Jurkat, Clone E6-1 (cell line): ENCODE measurements at places on chromosomes 11 and 22.
A peak's percentile ranks its signal among the peaks of the same experiment; 100 is the strongest.

GRCh38 chr11:47378010-47378835, at the start of gene SPI1:
Gene SPI1, minus strand, starts transcription at chr11:47378547. Its CDS starts 194 bp downstream, at chr11:47378353.
- DNase-seq, result no peak

GRCh38 chr11:110968348-110969062, 256.3 kb upstream of the ARHGAP20 start:
- DNase-seq, result no peak

GRCh38 chr11:28606930-28607329, 498.7 kb downstream of the METTL15 start:
- DNase-seq, result no peak

GRCh38 chr22:31048570-31048969, 32.5 kb upstream of the SMTN start:
- DNase-seq, result no peak

DNA sequence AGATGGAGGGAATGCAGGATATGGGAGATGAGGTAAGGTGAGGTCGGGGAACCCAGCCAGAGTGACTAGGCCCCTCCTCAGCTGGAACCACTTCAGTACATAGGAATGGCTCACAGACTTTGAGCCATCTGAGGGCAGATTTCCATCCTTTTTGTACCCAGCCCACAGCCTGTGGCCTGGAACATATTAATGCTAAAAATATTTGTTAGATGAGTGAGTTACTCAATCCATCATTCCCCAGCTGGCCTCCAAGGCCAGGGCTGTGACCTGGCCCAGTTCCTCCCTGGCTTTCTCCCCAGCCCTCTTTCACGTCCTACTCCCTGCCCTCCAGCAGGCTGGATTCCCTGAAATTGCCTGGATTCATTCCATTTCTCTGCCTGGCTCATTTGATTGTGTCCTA, 57.2 kb upstream of the PRDM11 start:
- no peak for DNase-seq

DNA sequence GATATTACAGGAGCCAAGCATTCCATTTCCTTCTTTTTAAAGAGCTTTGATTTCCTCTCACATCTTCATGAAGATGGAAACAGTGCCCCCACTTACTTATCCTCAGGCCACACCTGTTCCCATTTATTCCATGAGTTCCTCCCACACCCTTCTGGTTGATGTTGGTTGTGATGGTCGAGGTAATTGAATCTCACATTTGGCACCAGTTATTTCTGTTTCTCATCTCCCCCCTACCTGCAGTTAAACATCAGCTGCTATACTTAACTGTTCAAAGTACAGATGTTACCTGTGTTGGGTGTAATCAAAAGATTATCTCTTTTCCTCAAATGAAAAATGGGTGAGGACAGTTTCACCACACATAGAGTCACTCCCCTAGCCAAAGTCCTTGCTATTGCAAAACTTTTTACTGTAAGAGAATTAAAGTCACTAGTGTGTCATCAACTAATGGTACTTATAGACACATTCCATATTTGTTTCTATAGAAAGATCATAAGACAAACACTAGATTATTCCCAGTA, 1.9 kb downstream of the TMEM45B start:
- DNase-seq, result no peak

DNA sequence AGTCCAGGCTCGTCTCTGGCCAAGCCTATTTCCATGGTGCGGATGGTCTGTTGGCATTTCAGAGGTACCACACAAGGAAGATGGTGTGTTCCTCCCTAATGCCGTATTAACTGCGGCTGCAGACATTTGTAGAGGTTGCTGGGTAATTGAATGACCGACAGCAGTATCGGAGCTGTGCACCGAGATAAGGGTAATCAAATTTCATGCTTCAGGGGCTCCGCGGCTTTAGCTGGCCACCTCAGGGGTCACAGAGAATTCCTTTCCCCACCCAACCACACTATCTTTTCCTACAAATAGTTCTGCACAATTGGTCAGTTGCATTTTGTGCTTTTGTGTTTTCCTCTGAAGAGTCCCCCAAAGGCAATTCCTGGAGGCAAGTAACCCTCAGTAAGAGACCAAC, 297.4 kb downstream of the OPCML start:
- no peak for DNase-seq

DNA sequence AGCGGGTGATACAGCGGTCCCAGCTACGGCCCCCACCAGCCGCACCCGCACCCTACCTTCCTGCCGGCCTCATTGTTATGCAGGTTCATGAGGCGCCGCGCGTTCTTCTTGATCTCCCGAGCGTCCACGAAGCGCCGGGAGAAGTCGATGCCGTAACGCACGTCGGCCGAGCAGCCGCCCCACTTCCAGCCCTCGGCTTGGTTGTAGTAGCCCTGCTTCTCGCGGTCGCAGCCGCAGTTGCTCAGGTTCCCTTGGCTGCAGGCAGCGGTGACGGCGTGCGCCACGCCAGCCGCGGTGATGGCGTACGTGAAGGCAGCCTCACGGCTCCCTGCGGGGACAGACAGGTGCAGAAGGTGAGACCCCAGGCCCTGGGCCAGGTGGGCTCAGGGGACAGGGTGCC, 45.9 kb downstream of the WNT7B start:
- DNase-seq, result no peak

GRCh38 chr11:8070417-8071115, 10.4 kb upstream of the TUB start:
- DNase-seq, result no peak

GRCh38 chr11:134261626-134262488, 8.5 kb downstream of the ACAD8 start:
- peak; percentile 76 for DNase-seq

DNA sequence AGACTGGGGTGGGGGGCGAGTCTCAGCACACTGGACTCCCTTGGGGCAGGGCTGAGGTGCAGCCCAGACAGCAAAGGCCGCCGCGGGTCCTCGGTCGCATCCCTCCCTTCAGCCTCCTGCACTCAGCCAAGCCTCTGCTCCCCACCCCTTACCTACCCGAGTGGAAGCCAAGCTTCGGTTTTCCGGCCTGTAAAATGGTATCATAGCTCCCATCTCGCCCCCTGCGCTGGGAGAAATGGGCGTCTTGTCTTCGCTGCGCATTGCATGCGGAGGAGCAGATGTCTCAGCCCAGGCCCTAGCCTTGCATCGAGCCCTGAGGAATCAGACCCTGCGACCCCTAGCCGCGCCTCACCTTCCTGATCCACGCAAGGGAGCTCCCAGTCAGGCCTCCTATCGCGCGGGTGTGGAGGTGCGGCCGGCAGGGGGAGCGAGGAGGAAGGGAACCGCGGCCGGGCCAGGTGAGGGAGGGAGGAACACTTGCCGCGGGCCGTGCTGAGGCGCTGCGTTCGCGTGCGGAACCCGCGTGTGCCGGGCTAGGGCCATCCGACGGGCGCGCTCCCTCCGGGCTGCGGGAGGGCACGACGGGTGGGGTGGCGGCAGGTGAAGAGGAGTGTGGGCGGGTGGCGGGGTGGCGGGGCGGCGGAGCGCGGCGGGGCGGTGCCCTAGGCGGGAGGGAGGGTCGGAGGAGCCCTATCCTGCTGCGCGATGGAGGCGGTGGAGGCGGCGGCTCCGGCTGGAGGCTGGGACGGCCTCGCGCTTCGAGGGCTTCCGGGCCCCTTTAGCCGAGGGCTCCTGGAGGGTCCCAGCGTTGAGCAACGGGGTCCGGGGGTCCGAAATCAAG, 4.1 kb upstream of the TBX1 start:
- peak; percentile 54 for DNase-seq

- DNase-seq, result no peak
Observed at GRCh38 chr11:2576111-2576510, 123.7 kb downstream of the KCNQ1OT1 start.

- no peak for DNase-seq
Observed at GRCh38 chr11:41320653-41321052, 138.8 kb downstream of the LRRC4C start.

- DNase-seq, result no peak
Observed at GRCh38 chr11:128590587-128590986, 3.2 kb upstream of the ETS1 start.

DNA sequence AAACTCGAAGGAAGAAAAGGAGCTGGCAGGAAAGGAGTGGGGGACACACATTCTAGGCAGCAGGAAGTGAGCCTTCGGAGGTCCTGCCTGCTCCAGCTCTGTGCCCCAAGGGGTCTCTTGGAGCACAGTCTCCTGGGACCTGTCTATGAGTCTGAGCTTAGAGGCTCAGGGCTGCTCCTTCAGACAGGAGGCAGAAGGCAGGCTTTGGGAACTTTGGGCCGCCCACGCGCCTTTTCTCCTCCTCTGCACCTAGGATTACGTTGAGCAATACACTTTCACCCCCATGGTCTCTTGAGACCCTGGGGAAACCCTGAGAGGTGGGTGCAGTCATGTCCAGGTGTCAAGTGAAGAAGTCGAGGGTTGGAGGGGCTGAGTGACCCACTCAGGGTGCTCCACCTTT, 965 bp downstream of the TCN2 start:
- no peak for DNase-seq

DNA sequence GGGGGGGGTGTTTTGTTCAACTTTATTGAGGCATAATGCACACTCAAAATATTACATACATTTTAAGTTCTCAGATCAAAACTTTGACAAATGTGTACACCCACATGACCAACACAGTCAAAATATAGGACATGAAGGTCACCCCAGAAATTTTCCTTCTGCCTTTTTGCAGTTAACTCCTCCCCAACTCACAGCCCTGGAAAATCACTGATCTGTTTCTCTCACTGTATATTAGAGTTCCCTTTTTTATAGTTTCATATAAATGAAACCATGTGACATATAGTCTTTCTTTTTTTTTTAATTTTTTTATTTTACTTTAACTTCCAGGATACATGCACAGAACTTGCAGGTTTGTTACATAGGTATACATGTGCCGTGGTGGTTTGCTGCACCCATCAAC, 4.6 kb downstream of the TMPRSS5 start:
- DNase-seq, result no peak

GRCh38 chr11:40292721-40293508, 1166.5 kb downstream of the LRRC4C start:
- DNase-seq, result no peak

DNA sequence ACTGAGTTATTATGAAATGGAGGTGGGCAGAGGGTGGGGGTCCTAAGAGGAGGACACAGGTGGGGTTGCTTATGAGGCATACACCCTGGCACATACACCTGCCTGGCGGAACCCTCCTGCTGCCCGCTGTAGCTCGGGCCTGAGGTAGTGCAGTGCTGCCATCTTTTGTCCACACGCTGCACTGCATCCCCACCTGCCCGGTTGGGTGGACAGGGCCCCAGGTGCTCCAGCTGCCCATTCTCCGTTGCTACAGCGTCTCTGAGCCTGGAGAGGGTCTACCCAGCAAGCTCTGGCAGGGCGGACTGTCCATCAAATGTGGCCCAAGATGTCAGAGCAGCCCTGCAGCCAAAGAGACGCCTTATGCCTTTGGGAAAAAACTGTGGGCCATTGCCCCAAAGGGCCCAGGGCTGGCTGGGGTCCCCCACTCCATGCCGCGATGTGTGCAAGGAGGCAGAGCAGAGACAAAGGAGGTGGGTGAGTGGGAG, 131.2 kb downstream of the BUD13 start:
- no peak for DNase-seq

GRCh38 chr11:65651589-65652510, 10.9 kb downstream of the RELA start:
- DNase-seq, result no peak

DNA sequence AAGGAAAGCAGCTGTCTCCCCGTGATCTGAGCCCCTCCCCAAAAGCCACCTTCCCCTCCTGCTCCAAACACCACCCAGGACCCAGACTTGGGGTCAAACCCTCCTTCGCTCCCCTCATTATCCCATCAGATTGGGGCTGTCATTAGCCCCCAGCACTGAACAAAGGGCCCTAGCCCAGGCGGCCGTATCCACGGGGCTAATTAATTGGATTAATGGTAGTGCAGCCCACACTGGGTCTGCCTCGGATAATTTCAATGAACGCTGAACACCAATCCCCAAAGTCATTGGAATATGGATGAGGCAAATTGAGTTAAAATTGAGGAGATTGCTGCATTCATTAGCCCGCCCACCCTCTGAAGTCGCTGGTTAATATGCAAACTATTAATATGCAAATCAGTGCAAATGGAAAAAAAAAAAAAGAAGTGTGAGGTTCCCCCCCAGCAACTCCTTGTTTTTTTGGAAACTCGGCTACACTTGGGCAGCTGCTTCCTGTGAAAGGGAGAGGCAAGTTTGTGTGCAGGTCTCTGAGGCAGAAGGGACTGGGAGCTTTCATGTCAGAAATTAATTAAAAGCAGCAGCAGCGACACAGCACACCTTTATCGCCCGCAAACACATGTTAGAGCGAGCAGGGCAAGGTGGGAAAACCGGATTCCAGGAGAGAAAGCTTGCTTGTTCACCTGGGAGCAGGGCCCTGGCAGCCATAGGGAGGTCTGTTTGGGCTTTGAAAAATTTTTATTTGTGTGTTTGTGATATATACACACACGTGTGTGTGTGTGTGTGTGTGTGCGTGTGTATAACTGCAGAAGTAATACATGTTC, 517.8 kb downstream of the MIAT start:
- no peak for DNase-seq

DNA sequence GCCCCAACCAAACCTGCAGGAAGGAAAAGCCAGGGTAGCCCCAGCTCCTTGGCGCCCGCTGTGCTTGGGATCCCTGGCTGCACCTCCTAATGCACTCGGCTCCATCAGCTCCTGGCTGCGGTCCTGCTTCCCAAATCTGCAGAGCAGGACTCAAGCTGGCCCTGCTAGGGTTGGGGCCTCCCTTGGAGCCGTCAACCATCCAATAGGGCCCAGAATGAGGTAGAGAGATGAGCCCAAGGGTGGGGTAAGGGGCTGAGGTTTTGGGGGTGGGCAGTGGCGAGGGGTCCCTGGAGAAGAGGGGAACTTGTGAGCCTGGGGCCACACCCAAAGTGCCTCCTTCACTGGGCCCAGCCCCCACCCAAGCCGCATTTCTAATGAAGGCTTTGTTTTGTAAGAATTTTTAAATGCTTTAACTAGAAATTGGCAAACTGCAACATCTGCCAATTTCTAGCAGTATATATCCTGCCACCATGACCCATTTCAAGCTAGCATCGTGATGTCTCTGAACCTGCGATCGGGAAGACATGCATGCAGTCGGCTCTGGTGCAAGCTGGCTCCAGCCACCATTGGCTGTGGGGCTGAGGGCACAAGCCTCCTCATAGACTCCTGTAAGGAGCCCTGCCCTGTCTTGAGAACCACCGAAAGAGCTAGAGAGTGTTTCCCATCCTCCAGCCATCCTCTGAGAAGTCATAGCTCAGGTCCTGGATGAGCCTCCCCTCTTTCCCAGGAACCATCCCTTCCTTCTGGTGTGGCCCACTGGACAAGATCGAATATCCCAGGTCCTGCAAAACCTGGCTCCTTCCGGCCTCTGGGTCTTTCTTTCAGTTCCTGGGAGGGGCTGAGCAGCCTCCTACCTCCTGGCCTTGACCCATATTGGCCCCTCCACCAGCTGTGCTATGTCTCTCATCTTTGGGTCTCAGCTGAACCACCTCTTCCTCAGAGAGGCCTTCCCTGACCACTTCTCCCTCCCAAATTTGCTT, 15.5 kb downstream of the C1QTNF6 start:
- no peak for DNase-seq
